ENCODE measurements at places on chromosomes 12 and 14.
A peak's percentile ranks its signal among the peaks of the same experiment; 100 is the strongest.

GRCh38 chr14:100383727-100384158 lies 60.6 kb downstream of the SLC25A47 start:
- peak; percentile 38 for DNase-seq

DNA sequence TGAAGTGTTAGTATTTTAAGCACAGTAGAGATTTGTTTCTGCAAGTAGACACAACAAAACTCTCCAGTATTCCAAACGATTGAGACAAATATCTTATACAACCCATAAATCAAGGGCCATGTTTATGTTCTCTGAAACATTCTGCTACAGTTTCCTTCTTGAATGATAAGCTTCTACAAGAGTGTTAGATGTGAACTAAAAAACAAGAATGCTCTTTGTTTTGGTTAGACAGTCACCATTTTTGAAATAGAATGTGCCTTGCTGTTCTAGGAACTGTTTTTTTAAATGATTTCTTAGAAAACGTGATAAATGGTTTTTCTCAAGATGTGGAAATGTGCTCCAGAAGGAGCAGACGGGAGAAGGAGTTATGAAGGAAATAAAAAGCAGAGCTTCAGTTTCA lies 1656.3 kb upstream of the FLRT2 start:
- no peak for DNase-seq

DNA sequence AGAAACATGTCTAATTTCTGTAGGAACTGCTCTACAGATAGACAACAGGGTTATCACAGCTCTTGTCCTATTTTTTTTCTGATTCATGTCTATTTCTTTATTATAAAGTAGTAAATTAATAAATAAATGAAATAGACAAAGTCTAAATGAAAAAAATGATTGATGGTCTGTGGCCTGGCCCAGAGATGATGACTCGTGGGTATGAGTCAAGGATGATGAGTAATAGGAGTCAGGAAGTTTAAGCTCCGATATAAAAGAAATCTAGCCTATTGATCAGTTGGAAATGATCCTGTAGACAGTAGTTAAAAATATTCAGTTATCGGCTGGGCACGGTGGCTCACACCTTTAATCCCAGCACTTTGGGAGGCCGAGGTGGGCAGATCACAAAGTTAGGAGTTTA lies 90.6 kb upstream of the RTL1 start:
- DNase-seq: no peak

- DNase-seq: no peak
Measured at GRCh38 chr12:111194703-111195051, 174.2 kb downstream of the PHETA1 start.

GRCh38 chr12:24206621-24207020 lies 257.2 kb upstream of the SOX5 start:
- no peak for DNase-seq

DNA sequence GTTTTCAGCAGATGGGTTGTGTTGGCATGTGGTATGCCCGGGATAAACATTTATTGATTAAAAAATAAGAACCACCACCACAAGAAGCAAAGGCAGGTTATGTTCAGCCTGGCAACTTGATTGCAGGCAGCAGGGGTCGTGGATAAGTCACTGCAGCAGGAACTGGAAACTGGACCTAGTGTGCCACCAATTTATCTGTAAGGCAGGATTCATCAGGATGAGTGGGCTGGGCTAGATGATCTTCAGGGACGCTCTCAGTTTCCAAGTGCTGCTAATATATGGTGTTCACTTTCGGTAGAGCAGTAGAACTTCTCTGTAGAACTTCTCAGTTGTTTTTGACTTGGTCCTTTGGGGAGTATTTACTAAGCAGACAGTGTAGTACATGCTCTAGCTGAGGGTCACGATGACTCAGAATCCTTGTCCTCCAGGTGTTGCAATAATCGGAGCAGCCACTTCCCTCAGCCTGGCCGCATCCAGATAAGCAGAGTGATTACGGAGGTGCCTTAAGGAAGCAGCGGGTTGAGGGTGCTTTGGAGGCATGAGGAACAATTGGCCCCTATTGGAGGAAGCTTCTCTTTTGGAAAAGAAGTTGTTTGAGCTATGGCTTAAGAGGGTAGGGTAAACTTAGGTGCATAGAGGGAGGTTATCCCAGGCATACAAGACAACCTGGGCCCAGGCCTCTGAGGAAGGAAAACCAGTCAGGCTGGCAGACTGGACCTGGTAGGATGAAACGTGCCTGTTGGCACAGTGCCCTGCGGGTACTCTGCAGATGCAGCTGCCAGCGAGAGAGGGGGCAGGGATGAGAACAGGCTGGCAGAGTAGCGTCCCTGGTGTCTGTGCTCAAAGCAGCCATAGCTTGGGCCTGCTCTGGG lies 104.0 kb downstream of the GPR135 start:
- no peak for DNase-seq

DNA sequence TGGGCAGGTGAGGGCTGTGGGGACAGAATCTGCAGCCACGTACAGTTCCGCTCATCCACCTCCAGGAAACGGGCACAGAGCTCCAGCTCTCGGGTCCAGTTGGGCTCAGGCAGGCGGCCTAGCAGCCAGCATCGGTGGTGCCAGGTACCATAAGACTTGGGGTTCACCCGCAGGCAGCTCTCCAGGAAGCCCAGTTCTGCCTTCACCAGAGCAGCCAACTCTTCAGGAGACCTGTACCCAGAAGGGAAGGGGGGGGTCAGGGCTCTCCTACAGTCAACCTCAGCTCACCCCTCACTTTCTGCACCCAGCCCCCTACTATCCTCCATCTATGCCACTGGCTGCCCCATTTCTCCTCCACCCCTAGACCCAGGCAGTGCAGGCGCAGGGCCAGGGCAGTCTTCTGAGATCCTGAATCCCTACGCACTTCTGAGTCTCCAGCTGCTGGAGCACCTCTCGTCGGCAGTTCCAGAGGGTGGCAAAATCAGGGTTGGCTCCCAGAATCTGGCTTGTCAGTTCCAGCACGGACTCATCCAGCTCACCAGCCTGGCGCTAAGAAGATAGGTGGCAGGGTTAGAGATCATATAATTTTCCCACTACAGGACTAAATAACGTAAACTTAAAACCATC lies 1.4 kb downstream of the RABGGTA start:
- no peak for DNase-seq

- DNase-seq: no peak
Measured at GRCh38 chr14:55514819-55515490, 65.1 kb upstream of the KTN1 start.

- no peak for DNase-seq
Measured at GRCh38 chr14:101072531-101072930, 169.0 kb upstream of the RTL1 start.

DNA sequence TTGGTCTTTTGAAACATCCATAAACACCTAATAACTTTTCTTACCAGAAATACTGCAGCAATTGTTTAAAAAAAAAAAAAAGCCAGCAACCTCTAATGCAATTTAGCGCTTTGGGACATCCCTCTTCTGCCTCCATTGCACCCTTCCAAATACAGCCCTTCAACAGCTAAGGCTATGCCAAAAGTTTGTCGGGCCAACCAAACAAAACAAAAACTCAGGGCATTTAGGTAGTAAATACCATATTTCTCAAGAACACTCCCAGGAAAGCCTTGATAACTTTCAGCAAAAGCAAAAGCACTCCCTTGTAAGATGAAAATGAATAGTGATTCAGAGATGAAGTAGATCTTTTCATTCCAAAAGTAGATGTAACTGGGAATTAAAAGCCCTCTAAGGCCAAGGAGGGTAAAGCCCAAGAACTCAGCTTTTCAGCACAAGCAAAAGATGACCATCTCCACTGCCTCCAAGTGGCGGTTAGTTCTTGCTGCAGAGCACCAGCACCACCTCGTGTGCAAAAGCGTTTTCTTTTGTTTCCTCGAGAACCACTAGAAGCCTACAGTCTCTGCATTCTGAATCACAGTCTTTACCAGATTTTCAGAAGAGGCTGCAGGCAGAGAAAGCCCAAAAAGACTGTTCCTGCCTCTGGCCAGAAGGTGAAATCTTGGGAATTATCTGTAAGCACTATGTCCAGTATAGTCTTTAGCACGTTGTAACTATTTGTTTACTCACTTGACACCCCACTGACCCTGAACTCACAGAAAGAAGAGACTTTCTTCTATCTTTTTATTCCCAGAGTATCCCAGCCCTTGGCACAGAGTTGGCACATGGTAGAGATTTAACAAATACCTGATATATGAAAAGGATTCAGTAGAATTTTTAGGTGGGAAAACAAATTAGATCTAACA lies 53.1 kb downstream of the SIX6 start:
- DNase-seq: no peak

DNA sequence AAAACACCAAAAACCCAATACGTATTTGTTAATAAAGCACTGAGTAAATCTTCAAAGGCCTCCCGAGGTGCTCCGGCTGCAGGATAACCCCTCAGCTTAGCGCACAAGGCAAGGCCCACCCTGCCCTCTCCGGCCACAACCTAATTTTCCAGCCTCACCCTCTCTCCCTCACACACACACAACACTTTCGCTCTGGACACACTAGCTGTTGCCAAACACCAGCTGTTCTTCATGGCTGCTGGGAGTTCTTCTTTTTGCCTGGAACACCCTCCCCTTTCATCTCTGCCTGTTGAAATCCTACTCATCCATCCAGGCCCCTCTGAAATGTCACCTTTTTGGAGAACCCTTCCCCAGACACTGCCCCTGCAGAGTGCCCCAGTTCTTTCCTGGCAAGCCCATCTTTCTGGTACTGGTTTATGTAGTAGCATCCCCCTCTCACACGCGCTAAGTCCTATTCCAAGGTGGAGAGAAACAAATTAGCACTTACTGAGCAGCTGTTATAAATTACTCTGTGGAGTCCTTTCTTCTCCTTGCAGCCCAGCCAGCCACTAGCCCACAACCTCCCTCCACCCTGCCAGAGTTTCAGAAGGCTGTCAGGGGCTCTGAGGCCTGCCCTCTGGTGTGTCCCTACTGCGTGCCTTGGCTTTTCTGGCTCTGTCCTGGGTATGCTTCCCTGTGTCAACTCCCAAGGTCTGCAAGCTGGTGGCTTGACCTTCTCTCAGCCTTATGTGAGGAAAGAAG lies 805 bp upstream of the CRACR2A start:
- peak; percentile 28 for DNase-seq
